ENCODE measurements at places on chromosomes 2 and 18.

GRCh38 chr2:79876430-79876829 lies 363.6 kb downstream of the CTNNA2 start:
- DNase-seq = no peak

DNA sequence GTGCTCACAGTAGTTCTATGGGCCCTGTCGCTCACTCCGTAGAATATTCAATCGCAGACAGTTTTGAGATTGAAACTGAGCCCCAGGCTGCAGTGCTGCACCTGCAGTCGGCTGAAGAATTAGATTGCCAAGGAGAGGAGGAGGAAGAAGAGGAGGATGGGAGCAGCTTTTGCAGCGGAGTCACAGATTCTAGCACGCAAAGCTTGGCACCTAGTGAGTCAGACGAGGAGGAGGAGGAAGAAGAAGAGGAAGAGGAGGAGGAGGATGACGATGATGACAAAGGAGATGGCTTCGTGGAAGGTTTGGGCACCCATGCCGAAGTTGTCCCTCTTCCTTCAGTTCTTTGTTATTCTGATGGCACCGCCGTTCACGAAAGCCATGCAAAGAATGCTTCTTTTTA lies 115.2 kb downstream of the GALNT3 start:
- no peak for DNase-seq

- no peak for DNase-seq
Observed at GRCh38 chr2:220445429-220446105, 818.1 kb downstream of the SLC4A3 start.

- DNase-seq = no peak
Observed at GRCh38 chr2:171287036-171287571, 126.4 kb upstream of the TLK1 start.

- no peak for DNase-seq
Observed at GRCh38 chr2:16623031-16623430, 42.6 kb downstream of the CYRIA start.

GRCh38 chr2:15828576-15828975 lies 111.8 kb upstream of the MYCN start:
- no peak for DNase-seq

GRCh38 chr2:128358941-128359731 lies 40.5 kb upstream of the HS6ST1 start:
- DNase-seq = no peak

- DNase-seq = no peak
Observed at GRCh38 chr2:173750831-173751230, 214.3 kb downstream of the SP3 start.

GRCh38 chr18:54127759-54128378 lies 96.6 kb downstream of the MBD2 start:
- no peak for DNase-seq

GRCh38 chr18:5238371-5238976 lies 41.4 kb upstream of the AKAIN1 start:
- DNase-seq = no peak

DNA sequence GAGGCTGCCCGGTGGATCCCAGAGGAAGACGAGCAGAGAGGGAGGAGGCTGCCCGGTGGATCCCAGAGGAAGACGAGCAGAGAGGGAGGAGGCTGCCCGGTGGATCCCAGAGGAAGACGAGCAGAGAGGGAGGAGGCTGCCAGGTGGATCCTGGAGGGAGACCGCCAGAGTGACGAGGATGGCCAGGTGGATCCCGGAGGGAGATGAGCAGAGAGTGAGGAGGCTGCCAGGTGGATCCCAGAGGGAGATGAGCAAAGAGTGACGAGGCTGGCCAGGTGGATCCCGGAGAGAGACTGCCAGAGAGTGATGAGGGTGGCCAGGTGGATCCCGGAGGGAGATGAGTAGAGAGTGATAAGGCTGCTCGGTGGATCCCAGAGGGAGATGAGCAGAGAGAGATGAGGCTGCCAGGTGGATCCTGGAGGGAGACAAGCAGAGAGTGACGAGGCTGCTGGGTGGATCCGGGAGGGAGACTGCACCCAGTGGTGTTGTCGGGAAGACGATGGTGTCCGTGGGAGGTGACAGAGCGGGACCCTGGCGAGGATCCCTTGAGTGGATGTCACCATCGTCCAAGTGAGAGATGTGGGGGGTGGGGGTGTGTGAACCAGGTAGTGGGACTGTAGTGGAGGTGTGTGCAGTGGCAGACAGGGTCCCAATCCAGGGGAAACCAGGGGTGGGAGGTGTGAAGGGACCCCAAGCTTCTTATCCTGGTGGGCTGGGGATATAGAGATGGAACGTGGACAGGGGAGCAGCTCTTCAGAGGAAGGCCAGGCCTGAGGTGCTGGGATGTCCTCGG lies 22.3 kb downstream of the DCDC2C start:
- DNase-seq = no peak

- no peak for DNase-seq
Observed at GRCh38 chr2:236136538-236136937, 31.6 kb downstream of the GBX2 start.

GRCh38 chr2:239399433-239399920 lies 1.3 kb downstream of the HDAC4 start:
- DNase-seq = peak; percentile 31

DNA sequence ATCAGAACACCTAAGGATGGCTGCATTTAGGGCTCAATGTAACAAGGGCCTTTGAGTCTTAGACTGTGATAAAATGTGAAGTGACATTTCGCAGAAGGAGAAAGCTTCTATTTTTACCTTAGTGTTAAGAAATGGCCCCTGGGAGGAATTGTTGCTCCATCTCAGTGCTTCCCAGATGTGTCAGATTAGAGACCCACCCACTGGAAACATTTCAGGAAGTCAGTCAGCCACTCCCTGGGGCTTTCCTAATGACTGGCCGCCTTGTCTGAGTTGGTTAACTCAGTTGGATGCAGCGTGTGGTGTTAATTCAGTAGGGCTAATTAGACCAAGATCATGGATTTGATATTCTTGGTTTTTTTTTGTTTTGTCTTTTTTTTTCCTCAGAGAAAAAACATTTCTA lies 355.9 kb downstream of the PIK3C3 start:
- DNase-seq = peak; percentile 44

- DNase-seq = no peak
Observed at GRCh38 chr2:28666496-28667184, 85.0 kb upstream of the PPP1CB start.
